NCI-H1417 (cell line): ENCODE measurements at places on chromosomes 5 and 9.

DNA sequence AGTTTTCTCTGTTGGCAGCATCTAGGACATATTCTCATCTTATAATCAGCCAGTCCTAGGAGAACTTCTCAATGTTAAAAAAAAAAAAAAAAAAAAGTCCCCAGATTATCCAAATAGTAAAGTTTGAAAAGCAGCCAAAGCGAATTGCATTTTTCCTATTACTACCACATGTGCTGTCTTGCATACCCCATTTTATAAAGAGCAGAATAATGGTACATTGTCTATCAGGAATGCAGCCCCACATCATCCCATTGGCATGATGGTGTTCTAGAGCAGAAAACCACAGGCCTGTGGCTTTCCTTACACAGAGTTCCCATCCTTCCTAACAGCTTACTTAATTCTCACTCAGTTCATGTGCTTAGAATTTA, 381.6 kb downstream of the TMEM38B start:
- no peak for DNase-seq

DNA sequence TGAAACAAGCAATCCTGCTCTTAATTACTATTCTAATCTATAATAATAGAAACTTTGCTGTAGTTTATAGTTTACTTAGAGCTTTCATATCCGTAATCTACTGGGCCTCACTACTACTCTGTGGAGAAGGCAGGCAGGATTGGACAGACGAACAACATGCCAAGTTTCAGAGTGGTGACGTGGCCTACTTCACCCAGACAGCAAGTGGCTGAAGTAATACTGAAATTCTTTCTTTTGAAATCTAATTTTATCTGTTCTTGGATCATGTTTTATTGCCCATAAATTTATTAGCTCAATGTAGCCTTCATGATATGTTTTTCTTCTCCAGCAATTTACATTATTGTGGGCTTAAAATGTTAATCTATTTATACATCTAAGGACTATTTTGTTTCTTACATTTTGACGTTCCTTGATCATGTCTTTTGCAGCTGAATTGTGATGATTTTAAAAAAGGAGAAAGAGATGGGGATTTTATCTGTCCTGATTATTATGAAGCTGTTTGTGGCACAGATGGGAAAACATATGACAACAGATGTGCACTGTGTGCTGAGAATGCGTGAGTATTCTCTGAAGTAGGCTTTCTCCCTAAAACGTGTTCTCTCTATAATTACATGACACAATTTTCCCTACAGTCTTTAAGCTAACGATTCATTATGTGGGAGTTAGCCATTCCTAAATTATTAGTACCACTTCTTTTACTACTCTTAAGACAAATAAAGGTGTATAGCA, 22.4 kb downstream of the SPINK5 start:
- no peak for DNase-seq

DNA sequence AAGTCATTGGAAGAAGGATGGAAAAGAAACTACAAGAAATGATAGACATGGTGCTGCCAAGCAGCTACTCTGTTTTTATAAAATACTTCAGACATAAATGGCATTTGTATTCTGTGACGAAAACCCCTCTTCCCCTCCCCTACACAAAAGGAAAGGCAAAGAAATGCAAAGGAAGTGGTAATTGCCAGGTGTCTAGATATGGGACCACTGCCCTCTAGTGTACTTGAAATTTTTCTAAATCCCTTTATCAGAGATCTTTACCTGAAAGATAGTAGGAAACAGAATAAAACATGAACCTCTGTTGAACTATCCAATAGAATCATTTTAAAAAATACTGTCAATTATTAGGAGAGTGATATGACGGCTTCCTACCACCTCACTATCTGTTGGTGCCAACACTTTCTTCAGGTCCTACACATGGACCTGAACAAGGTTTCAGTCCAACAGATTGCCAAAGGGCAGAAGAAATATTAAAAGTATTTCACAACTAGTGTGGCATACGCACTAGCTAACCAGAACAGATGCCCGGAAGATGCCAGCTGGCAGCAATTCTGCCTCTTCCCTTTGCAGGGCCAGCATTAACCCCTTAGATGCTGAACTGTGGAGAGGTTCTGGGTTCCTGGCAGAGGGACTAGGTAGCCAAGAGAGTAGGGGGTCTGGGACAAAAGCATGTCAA, 104.1 kb downstream of the TSSK1B start:
- DNase-seq, result no peak

- DNase-seq, result no peak
Observed at GRCh38 chr9:36187414-36187813, 3.3 kb upstream of the CLTA start.

DNA sequence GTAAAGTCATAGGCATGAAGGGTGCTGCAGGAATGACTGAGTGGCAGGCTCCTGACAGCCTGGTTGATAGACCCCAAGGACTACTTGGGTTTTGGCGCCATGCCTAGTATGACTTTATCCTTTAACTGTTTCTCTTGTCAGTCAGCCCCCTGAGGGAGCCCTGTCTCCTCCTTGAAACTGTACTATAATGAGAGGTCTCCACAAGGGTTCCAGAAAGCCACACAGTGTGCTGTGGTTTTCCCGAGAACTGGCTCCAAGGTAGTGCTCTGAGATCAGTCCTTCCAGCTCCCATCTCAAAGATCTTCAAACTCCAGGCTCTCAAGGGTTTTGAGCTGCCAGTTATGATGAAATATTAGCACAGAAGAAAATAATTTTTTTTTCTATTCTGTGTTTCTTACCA, 26.7 kb upstream of the TNC start:
- peak; percentile 7 for DNase-seq

DNA sequence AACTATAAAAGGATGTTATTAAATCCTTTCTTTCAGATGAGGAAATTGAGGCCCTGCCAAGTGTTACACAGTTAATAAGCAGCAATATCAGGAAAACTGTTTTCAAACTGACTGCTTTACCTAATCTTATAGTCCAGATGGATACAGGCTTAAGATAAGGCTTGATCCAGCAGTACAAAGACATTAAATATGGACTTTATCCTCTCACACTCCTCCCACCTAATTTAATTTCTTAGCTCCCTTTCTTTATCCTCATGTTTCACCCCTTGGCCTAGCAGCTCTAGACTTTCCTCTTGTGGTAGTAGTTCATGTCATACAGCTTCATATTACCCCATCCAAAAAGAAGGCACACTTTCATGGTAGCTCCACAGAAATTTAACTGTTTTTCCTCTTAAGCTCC, 164.5 kb downstream of the BAAT start:
- no peak for DNase-seq

GRCh38 chr5:175694371-175695160, 36.7 kb downstream of the HRH2 start:
- DNase-seq, result no peak

DNA sequence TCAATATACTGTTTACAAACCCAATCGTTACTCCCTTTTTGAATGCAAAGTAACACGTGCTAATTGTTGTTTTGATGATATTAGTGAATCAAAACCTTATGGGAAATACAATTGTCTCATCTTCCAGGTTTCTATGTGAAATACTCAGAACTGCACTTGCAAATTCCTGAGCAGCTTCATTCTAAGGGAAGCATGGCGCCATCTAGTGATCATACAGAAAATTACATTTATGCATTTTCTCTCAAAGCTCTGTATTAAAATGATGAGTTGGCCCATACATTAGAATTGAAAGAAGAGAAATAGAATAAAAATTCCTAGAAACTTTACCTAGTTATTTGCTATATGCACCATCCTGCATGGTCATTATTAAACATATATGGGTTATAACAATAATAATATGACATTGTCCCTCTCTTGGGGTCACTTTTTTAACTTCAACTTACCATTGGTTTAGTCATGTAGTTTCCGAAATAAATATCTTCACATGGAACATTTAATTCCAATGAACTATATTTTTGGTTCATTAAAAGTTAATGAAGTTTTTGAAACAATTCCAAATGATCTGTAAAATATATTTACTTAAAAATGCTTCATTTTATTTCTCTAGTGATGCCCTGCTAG, 220.0 kb downstream of the PDE4D start:
- peak; percentile 77 for DNase-seq

DNA sequence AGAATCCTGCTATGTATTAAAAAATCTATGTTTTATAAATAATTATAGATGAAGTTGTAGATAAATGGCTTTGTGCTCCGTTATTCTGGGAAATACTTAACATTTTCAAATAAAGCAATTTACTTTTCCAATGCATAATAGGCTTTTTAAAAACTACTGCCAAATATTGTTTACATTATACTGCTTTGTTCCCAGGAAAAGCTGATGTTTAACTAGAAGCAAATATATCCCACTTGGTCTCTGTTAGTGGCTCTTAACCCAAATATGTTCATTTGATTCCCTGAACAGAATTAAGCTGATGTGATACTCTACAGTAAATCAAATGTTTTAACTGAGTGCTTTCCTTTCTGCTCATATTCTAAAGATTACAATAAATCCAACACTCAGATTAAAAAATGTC, 326.3 kb downstream of the SLCO4C1 start:
- DNase-seq, result no peak

- no peak for DNase-seq
Observed at GRCh38 chr9:26437056-26437711, 455.4 kb downstream of the CAAP1 start.

- no peak for DNase-seq
Observed at GRCh38 chr5:62902126-62902525, 323.5 kb downstream of the LRRC70 start.

DNA sequence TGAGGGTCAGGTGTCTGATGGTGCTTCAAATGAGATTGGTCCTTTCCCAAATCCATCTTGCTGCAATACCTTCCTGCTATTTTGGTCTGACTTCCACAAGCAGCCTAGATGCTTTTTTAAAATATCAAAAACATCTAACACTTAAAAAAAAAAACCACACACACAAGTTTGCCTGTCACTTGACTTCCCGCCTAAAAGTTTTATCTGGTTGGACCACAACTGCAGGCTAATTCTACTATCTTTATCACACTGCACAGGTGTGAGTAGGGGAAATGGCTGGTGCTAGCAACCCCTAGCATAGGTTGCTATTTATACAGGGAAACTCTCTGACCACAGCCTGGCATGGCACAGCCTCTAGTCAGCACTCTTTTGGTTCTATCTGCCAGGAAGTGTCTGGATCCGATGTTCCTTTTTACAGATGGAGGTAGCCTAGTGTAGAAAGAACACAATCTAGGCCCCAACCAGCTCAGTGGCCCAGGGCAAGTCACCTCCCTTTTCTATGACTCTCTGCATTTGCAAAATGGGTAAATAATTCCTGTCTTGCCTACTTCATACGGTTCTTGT, at the start of gene HEMGN:
HEMGN (minus strand) TSS at position 92 of the 564 bp plus-strand sequence; CDS start at position 56, 36 bp downstream.
- DNase-seq, result no peak

DNA sequence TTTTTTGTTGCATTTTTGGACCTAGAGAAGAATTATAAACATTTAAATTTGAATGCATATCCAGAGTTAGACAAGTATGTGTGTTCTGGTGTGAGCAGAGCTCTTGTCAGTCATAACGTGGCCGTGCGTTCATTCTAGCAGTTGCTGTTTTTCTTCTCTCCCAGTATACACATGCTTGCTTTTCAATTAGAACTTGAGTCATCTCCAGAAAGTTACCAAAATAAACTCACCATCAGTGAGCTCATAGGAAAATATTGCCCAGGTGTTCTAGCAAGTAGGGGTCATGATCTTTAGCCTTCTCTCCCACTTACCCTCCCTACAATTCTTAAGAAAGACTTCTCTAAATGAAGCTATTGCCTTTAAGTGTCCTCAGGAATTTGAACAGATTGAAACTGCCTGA, 247.5 kb upstream of the TUT7 start:
- no peak for DNase-seq

DNA sequence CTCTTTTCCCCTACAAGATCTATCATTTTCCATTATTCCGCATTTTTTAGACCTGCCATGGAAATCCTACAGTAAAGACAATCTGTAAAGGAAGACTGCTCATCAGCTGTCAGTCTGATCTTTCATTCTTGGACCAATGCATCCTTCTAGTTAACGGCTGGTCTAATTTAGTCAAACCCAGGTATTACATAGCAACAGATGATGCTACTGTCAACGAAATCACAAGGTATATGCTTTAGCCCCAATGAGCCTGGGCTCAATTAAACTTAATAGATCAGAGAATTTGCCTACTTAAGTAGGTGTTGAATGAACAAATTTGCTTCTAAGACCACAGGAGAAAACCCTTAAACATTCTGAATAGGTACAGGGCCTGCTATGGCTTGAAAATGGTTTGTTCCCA, 207.0 kb downstream of the TSSK1B start:
- DNase-seq, result no peak

- no peak for DNase-seq
Observed at GRCh38 chr5:134370311-134370870, 978 bp upstream of the UBE2B start.

DNA sequence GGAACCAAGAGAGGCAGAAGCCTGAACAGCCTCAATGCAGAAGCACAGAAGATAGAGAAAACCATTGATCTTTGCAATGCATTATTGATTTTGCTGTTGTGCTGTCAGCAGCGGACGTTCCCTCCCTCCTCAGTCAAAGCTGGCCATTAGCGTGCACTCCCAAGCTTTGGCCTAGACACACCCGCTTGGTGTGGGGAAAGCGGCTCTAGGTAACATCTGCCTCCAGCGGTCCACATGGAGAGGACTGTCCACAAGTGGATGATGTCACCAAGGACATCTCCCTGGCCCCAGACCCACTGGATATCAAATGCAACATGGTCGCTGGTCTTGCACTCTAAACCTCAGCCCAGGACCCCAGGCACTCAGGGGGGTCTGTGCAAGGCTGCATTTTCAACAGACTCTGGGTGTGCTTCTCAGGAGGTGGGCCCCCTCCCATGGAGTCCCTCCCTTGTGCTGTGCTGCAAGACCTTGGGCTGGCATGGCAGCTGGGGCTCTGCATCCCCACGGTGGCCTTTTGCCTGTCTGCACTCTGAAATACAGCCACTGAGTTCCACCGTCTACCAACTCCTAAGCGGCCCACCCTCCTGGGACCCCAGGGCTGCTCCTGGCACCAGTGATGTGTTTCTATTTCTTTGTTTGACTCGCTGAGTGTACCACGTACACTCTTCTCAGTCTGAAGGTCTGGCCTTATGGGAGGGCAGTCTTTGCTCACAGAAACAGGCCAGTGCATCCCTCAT, 1.9 kb downstream of the SEMA4D start:
- peak; percentile 28 for DNase-seq

DNA sequence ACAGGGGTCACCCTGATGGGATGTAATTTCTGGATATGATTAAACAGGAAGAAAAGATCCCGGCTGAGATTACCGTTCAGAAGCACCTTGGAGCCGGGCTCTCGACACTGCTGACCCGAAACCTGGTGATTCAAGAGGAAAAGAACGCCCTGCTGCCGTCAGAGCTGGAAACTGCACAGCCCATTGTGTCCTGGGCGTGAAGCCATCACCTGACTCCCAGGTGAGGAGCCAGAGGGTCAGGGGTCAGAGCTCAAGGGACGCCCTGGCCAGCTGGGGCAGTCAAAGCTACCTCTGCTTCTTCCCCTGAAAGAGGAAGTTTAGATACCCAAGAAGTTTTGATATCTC, 17.8 kb upstream of the SLC12A7 start:
- DNase-seq, result no peak

GRCh38 chr5:172224996-172225395, 31.0 kb downstream of the EFCAB9 start:
- no peak for DNase-seq
